ENCODE measurements at places on chromosomes 3 and 15.

- no peak for DNase-seq
Measured at GRCh38 chr15:91694131-91694830, 159.2 kb upstream of the SLCO3A1 start.

DNA sequence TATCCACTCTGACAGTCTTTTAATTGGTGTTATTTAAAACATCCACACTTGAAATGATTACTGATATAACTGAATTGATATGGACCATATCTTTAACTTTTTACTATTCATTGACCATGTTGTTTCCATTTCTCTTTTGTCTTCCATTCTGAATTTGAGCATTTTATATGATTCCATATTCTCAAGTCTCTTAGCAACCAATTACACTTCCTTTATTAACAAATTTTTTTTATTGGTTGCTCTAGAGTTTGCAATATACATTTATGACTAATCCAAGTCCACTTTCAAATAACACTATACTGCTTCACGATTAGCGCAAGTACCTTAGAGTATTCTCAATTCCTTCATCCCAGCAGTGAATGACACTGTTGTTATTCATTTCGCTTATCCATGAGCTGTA lies 16.4 kb downstream of the RFX7 start:
- no peak for DNase-seq

DNA sequence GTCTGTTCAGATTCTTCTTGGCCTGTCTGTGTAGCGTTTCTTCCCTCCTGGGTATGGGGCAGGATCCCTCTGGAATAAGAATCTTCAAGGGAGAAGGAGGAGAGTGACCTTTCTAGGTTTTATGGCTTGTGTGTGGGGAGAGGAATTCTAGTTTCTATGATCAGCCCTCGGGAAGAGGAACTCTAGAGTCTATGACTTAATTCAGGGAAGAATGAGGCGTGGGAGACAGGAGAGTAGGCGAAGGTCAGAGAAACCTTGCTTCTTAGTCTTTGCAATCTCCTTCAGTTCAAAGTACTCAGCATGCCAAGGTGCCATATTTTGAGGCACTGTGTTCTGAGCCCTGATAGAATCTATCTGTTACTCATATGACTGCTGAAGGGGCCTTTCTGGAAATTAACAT lies 99.2 kb upstream of the C3orf80 start:
- DNase-seq: no peak

DNA sequence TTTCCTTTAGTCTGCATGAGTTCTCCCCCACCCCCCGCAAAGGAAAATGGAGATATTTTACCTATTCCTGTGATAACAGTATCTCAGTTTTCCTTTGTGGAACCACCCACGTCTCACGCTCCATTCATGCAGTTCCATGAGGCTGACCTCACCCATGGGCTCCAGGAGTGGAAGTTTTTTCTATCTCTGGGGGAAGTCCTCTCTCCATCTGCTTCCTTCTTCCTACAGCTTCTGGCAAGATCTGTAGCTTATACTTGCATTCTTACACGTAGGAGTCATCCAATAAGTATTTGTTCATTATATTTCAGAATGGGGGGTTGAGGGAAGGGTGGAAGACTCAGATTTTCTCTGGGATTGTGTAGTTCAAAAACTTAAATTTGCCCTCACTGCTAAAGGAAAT lies 5.8 kb upstream of the GLCE start:
- no peak for DNase-seq

GRCh38 chr3:178194539-178194938 lies 341.7 kb upstream of the KCNMB2 start:
- no peak for DNase-seq

GRCh38 chr3:184874709-184875644 lies 63.0 kb downstream of the VPS8 start:
- no peak for DNase-seq
